Esophagus mucosa (tissue), 1 donor: ENCODE measurements at places on chromosomes 16 and 17. TPM values are rescaled to one million over a fixed set of nuclear protein-coding genes. Genes with fewer than 3 reads are reported as not detected.
A peak's percentile ranks its signal among the peaks of the same experiment; 100 is the strongest.

DNA sequence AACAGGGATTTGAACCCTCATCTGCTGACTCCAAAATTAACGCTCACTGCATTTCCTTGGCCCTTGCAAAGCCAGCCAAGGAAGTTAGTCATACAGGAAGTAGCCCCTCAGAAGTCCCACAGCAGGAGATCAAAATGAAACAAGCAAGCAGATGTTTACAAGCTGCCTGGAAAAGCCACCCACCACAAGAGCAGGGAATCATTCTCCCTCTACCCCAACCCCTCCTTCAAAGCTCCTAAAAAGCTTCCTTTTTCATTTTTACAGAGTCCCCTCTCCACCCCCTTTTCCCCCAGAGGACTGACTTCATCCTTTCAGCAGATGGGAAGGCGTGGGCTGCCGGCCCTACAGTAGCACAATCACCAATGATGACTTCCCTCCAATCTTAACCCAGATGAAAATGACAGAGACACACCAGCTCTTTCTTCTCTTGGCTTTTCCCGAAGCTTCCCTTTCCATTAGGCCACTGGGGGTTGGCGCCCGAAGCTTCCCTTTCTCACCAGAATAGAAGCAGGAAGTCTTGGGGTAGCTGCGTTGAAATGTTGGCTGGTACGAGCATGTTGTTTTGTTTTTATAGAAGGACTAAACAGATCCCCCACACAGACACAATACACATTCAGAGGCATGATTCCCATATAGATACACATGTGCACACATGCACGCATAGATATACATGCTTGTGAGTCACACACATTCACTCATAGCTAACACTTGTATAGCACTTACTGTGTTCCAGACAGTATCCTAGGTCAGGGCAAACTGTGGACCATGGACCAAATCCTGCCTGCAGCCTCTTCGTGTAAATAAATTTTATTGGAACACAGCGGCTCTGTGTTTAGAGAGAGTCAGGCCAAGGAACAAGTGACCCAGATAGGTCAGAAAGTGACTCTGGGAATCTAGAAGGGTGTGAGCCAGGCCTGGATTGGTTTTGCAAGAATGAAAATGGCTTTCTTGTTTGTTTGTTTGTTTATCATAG, 17.4 kb downstream of the ITPRIPL2 start:
- ATAC-seq = peak; percentile 46

Gene TAC4
- total RNA-seq = not detected

Gene EFNB3
- total RNA-seq = 1.6 TPM

DNA sequence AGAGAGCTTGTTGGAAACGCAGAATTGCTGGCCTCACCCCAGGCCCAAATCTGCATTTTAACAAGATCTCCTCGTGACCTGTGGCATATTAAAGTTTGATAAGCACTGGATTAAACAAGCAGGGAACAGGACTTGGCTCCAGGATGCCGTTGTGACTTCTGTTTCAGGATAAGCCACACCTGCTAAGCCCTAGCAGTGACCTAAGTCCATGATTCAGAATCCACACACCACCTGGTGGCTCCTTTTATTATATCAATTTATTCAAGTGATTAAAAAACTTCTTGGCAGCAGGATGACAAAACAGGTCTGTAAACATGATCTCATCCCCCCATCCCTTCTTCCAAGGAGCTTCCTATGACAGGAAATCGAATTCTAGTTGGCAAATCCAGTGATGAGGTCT, 9.1 kb downstream of the NAGPA start:
- ATAC-seq = peak; percentile 64

- no peak for ATAC-seq
These were observed 69.8 kb downstream of the PRKCA start for GRCh38 chr17:66372182-66372581.

Gene SPNS2
- total RNA-seq = 33.9 TPM

Gene FBXW10B
- total RNA-seq = 8.0 TPM

Gene ZNF778
- total RNA-seq = 5.3 TPM

Gene TEKT1
- not detected for total RNA-seq

Gene SHBG
- total RNA-seq = 0.48 TPM

DNA sequence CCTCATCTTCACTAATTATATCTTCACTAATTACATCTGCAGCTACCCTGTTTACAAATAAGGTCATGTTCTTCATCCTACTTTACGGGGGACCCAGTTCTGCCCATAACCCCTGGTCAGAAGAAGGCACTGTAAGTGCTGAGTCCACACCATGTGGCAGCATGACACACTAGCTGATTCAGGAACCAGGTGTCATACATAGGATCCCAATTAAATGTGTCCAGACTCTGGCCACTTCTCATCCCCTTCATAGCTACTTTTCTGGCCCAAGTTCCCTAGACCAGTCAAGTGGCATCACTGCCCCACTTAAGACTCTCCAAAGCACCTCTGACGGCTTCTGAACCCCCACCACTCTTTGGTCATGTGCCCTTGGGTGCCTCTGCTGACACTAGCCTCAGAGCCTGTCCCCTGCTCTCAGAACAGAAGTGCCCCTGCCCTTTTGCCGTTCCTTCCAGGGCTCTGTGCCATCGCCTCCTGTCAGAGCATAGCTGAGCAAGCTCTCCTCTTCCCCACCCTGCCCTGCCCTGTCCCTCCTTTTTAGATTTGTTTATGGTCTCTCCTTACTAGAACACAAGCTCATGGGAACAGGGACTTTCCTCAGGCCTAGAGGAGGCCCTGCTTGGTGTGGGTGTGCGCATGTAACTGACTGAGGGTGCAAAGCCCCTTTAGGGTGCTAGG, 61.1 kb downstream of the B9D1 start:
- peak; percentile 37 for ATAC-seq

Gene SARM1
- 1.6 TPM for total RNA-seq

Gene FNDC8
- not detected for total RNA-seq

Gene PROCA1
- 0.64 TPM for total RNA-seq

DNA sequence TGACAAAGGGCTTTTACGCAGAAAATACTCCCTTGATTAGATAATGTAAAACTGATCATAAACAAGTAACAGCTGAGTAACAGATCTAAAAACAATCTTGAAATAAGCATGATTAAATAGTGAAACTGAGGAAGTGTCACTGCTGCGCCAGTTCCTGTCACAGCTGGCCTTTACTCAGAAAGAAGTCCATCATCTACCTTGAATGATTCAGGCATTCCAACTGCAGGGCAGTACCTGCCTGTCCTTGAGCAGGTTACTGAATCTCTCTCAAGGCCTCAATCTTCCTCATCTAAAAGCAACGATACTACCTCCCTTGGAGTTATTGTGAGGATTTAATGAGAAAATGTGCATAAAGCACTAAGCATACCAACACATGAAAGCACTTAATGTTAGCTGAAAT, 12.7 kb downstream of the PHLPP2 start:
- no peak for ATAC-seq

GRCh38 chr16:68539711-68540239, 684 bp downstream of the ZFP90 start:
- peak; percentile 41 for ATAC-seq

Gene SLC5A10
- 0.64 TPM for total RNA-seq

- ATAC-seq = peak; percentile 45
These were observed 609 bp upstream of the ZNF750 start for GRCh38 chr17:82840431-82840831.

DNA sequence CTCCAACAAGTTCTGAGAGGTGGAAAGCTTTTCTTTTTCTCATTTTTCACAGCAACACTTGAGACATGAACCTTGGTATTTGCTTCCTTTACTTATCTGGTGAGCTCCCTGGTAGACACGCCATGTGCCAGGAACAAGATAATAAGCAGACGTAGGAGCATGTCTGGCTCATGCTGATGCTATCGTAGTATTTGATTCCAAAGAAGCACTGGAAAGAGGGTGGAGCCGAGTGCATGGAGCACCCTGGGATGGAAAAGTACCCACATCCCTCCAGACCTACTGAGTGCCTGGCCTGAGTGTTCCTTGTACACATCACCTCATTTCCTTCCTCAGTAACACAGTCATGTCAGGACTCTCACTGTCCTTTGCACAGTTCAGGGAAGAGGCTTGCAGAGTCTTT, 231.0 kb downstream of the CBLN1 start:
- ATAC-seq = no peak

Gene SEZ6L2
- total RNA-seq = 2.9 TPM

DNA sequence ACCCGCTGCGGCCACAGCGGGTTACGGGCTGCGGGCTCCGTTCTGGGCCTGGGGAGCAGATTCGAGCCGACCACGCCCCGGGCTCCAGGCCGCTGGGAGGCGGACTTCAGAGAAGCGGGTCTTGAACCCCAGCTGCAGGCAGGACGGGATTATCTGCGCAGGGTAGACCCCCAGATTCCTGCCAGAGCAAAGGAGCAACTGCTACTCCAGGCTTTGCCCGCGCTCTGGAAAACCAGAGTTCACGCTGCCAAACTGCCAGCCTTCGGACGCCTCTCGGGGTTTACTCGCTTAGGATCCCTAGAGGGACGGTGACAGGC, 301 bp upstream of the ULK2 start:
- ATAC-seq = no peak

DNA sequence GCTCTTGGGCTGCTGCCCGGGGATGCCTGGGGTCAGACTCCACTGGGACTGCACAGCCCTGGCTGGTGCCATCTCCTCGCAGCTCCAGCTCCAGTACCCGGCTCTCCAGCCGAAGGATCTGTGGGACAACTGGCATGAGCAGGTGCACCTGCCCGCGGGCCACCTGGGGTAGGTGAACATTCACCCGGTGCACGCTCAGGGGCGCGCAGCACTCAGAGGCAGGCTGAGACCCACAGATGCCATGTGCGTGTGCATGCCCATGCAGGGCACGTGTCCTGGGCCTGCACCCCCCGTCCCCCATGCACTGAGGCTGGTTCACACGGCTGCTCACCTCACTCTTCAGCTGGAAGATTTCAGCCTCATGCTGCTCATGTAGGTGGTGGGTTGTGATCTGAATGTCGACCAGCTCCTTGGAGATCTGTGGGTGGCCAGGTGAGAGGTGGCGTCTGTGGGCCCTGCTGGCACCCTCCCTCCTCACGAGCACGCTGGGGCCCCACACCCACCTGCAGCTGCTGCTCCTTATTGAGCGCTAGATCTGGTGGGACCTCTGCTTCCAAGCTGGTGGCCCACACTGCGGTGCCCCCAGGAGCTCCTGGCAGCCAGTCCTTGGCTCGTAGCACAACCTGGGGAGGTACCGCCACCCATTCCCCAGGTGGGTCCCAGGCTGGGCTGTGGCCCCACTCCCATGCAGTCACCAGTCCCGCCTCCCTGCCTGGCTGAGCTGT, 618 bp downstream of the CCDC78 start:
- ATAC-seq = no peak

GRCh38 chr16:57908409-57908987, 62.4 kb downstream of the CNGB1 start:
- no peak for ATAC-seq

Gene QRICH2
- 1.6 TPM for total RNA-seq

- ATAC-seq = peak; percentile 56
These were observed 9.2 kb downstream of the CHD3 start for GRCh38 chr17:7897773-7898172.
